ENCODE measurements at places on chromosomes 2 and 18.

GRCh38 chr2:58466804-58467203 is 225.7 kb upstream of the FANCL start:
- no peak for DNase-seq
- H3K4me3 ChIP-seq = no peak overlapping the region
- no peak overlapping the region for H3K27ac ChIP-seq
- H3K36me3 ChIP-seq = no peaks in the 10 kb centered on the region
- no peaks in the 10 kb centered on the region for H3K27me3 ChIP-seq

GRCh38 chr2:24438106-24438505 is 52.9 kb upstream of the NCOA1 start:
- no peaks in the 10 kb centered on the region for H3K27me3 ChIP-seq
- H3K27ac ChIP-seq = no peak overlapping the region
- no peaks in the 10 kb centered on the region for H3K4me1 ChIP-seq
- DNase-seq = no peak

DNA sequence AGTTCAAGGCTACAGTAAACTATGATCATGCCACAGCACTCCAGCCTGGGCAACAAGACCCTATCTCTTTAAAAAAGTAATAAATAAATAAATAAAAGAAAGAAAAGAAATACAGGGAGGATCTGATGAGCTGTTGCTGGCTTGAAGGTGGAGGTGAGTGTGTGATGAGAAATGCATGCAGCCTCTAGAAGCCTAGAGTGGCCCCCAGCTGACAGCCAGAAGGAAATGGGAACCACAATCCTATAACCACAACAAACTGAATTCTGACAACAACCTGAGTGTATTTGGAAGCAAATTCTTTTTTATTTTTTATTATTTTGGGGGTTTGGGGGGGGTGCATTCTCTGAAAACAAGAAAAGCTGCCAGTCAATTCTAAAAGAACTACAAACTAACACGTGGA is 14.6 kb downstream of the NOL10 start:
- H3K36me3 ChIP-seq = no peaks in the 10 kb centered on the region
- DNase-seq = no peak
- H3K4me1 ChIP-seq = no peaks in the 10 kb centered on the region
- H3K27ac ChIP-seq = no peak overlapping the region
- H3K4me3 ChIP-seq = no peak overlapping the region
- no peaks in the 10 kb centered on the region for H3K27me3 ChIP-seq

GRCh38 chr2:127103243-127104165 is 3.5 kb downstream of the BIN1 start:
- H3K36me3 ChIP-seq = no peaks in the 10 kb centered on the region
- H3K4me3 ChIP-seq = no peak overlapping the region
- no peak for DNase-seq
- no peak overlapping the region for H3K27ac ChIP-seq
- peaks cover 6% of the 10 kb centered on the region for H3K4me1 ChIP-seq

DNA sequence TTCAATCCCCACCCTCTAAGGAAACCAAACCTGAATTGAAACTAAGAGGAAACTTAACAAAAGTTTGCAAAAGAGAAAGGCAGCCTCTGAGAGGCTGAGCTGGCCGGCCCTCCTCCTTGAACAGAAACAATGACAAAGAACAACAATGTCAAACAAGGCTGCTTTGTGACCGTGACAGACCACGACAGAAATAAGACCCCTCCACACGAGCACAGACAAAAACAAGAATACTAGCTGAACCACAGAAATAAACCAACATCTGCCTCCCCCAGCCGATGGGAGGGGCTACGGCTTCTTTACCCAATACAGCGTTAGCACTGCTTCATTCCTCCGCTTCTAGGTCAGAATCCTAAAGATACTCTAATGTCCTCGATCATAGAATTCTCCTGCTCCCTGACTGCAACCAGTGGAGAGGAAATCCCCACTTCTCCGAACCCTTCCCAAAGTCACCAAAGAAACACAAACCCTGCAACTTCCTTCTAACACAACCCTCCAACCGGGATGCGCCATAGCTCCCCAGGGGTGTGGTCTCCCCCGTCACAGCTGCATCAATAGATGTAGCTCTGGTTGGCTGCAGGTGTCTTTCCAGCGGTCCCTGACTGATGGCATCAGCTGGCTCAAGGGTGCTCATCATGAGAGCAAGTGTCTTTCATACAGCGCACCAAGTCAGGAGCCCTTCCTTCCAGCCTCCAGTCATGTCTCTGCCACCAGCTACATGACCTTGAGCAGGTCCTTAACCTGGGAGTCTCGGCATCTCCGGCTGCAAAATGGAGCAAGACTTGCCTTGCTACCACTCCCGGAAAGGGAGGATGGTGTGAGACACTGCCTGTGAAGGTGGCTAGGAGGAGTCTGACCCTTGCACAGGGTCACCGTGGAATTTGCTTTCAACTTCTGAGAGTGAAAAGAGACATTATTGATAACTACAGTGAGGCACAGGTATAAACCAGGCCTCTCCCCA is 198.6 kb downstream of the HAUS1 start:
- H3K27ac ChIP-seq = no peak overlapping the region
- no peaks in the 10 kb centered on the region for H3K27me3 ChIP-seq
- no peaks in the 10 kb centered on the region for H3K4me1 ChIP-seq

- DNase-seq = no peak
- no peak overlapping the region for H3K4me3 ChIP-seq
- H3K27me3 ChIP-seq = no peaks in the 10 kb centered on the region
- H3K36me3 ChIP-seq = no peaks in the 10 kb centered on the region
- peaks cover 4% of the 10 kb centered on the region for H3K4me1 ChIP-seq
Measured at GRCh38 chr2:158499383-158499782, 42.6 kb downstream of the PKP4 start.

GRCh38 chr2:3470166-3470651 is 49.1 kb downstream of the ADI1 start:
- H3K27ac ChIP-seq = no peak overlapping the region
- no peaks in the 10 kb centered on the region for H3K36me3 ChIP-seq

DNA sequence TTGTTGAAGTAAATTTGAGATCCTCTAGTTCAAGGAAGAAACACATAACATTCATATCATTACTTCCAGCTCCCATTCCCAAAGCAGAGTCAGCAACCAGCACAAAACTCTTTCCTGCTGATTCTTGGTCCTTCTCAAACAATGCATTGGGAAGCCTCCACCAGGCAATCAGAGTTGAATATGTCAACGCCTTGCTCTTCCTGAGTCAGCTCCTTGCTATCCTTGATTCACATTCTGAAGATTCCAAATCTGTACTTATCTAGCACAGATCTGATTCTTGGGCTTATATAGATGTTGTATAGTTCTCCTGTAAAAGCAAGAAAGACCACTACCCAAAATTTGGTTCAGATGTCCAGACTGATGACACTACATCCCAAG is 29.6 kb downstream of the CFAP210 start:
- no peak overlapping the region for H3K4me3 ChIP-seq
- H3K36me3 ChIP-seq = no peaks in the 10 kb centered on the region
- DNase-seq = no peak
- H3K4me1 ChIP-seq = no peaks in the 10 kb centered on the region
- no peaks in the 10 kb centered on the region for H3K27me3 ChIP-seq
- H3K27ac ChIP-seq = no peak overlapping the region

DNA sequence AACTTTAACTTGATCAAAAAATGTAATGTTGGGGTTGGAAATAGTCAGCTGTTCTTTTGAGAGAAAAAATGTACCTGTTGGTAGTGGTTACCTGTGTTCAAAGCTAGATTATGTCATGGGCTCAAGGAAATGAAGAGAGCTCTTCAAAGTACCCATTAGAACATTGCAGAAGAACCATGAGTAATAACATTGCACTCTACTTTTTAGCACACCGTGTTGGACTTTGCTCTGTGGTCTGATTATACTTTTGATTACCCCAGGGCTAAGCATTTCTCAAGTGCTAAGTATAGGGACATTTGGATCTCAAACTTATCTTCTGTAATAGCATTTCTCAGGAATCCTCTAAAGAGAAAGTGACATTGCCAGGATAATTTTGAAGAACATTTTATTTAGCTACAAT is 1122.8 kb upstream of the CELF4 start:
- no peak overlapping the region for H3K27ac ChIP-seq
- no peaks in the 10 kb centered on the region for H3K36me3 ChIP-seq
- DNase-seq = no peak
- H3K4me3 ChIP-seq = no peak overlapping the region

Measured in H1 (cell line).